Posterior vena cava (tissue), 2 donors: ENCODE measurements at places on chromosomes 12 and 14. TPM values are rescaled to one million over a fixed set of nuclear protein-coding genes. Genes with fewer than 3 reads are reported as not detected.

- no peak for DNase-seq
These were observed 86.2 kb upstream of the CSRP2 start for GRCh38 chr12:76964784-76965571.

Gene MAP3K9
- total RNA-seq, result 0.14 TPM

Gene COCH
- total RNA-seq, result 1.2 TPM

GRCh38 chr12:113302886-113303640 is 31.8 kb downstream of the SLC8B1 start:
- DNase-seq, result no peak

DNA sequence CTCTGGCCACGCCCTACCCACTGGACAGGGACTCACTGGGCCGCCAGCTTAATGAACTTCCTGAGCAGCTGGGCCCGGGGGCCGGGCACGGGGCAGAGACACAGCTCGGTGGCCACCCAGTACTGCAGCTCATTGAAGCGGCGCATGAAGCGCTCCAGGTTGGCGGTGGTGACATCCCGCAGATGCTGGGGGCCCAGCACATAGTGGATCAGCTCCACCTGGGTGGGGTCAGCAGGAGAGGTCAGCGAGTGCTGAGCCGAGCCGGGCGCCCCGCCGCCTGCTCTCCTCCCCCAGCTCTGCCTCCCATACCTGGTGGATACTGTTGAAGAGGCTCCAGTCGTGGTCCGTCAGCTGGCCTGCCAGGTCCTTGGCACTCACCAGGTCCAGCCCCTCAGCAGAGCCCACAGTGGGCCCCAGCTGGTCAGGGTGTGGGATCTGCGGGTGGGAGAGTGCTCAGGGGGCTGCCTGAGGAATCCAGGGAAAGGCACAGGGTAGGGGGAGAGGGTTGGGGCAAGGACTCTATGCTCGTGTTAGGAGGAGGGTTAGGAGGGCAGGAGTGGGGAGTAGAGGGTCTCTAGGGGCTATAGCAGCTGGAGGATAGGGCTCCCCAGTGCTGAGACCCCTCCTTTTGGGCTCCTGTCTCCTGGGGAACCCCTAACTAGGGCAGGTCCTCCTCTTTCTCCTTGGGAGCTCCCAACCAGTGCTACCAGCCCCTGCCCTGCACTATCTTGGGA is 15.5 kb upstream of the ENDOU start:
- DNase-seq, result no peak

DNA sequence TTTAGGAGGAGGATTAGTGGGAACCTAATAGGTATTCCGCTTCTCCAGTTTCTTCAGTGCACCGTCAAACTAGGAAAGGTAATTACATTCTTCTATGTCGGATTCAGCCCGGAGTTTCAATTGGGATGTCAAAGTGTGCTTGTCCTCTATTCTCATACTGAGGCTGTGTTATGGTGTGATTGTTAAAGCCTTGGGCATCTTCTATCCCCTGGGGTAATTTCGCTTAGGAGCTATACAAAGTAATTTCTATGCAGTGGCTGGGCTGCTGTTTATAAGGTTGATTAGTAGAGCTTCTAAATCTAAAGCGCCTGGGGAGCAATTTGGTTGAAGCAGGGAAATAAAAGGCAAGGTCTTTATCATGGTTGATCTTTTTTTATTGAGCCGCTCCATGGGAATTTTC is 399.6 kb downstream of the ZFP36L1 start:
- no peak for DNase-seq

GRCh38 chr14:69242311-69243224 is 17.4 kb upstream of the GALNT16 start:
- DNase-seq, result no peak

GRCh38 chr14:84029246-84029645 is 1500.7 kb upstream of the FLRT2 start:
- DNase-seq, result no peak

Gene FLVCR2
- 7.9 TPM for total RNA-seq

DNA sequence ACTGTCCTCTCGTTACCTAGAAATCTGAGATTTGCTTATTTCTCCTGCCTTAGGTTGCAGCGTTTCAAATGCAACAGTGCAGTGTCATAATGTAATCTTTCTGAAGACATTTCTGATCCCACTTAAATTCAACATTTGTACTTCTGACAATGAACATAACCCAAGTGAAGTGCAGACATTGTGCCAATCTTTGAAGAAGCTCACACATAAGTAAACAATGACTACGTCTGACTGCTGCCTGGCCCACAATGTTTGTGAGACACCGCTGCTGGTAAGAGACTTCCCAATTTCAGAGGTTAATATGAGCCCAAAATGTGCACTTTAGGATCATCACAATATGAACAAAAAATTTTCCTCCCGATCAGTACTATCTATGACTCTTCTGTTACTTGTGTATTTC is 84.6 kb upstream of the BCL2L14 start:
- no peak for DNase-seq

GRCh38 chr14:38001501-38001900 is 206.2 kb upstream of the SSTR1 start:
- no peak for DNase-seq

- no peak for DNase-seq
These were observed 50.4 kb upstream of the CLMN start for GRCh38 chr14:95370076-95370475.

DNA sequence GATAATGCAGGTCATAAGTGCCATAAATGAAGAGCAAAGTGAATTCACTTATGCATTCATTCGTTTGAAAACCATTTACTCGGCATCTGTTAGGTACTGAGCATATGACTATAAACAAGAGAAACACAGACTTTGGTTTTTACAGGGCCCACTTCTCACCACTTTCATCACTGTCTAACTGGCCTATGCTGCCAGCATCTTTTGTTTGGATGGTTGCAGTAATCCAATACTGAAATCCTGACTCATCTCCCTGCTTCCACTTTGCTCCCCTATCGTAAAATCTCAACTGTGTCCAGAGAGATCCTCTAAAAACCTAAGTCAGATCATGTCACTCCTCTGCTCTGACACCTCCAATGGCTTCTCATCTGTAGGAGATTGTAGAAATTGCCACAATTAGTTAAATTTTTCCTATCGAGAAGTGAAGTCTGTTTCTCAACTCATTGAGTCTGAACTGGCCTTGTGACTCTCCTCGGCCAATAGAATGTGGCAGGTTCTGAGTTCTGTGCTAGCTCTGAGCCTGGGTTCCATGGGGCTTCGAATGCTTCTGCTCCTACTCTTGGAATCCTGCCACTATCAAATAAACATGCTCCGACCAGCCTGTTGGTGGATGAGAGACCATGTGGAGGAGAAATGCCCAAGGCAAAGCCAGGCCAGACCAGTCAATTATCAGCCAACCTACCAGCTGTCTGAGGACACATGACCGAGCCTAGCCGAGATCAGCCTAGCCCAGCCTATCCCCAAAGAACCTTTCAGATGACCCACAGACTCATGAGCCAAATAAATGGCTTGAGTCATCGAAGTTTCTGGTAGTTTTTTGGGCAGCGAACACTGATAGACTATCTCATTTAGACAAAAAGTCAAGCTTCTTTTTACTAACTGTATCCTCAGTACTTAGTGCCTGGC is 2.2 kb upstream of the BATF start:
- DNase-seq, result no peak

Gene FNTB
- total RNA-seq, result 8.0 TPM

Gene RERGL
- total RNA-seq, result 7.9 TPM

GRCh38 chr14:22819151-22819988 is 4.1 kb upstream of the SLC7A7 start:
- DNase-seq, result no peak

GRCh38 chr12:128830505-128830893 is 6.7 kb upstream of the SLC15A4 start:
- DNase-seq, result no peak

- no peak for DNase-seq
These were observed 35.1 kb downstream of the NCOR2 start for GRCh38 chr12:124532331-124532750.

Gene TMEM19
- total RNA-seq, result 12.9 TPM

Gene HELB
- total RNA-seq, result 2.4 TPM

- DNase-seq, result no peak
These were observed 154.4 kb downstream of the TMEM132C start for GRCh38 chr12:128421375-128421774.

Gene SMIM10L1
- 15.1 TPM for total RNA-seq

DNA sequence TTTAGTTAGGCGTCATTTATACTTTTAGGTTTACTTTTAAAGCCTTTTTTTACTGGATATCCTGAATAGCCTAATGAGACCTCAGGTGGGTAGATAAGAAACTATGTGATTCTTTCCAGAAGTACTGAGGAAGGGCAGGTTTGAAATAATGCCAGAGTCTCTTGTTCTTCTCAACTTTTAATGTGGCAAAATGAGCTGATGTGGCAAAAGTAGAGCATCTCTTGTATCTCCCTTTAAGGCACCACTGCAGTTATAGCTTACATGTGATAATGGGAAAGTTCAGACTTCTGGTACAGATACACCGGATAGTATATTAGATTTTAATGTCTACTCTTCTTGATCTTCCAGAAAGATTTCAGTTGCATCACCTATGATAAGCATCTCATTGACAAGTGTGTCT is 1124.8 kb downstream of the LRFN5 start:
- no peak for DNase-seq

Gene KLHDC1
- total RNA-seq, result 7.7 TPM

DNA sequence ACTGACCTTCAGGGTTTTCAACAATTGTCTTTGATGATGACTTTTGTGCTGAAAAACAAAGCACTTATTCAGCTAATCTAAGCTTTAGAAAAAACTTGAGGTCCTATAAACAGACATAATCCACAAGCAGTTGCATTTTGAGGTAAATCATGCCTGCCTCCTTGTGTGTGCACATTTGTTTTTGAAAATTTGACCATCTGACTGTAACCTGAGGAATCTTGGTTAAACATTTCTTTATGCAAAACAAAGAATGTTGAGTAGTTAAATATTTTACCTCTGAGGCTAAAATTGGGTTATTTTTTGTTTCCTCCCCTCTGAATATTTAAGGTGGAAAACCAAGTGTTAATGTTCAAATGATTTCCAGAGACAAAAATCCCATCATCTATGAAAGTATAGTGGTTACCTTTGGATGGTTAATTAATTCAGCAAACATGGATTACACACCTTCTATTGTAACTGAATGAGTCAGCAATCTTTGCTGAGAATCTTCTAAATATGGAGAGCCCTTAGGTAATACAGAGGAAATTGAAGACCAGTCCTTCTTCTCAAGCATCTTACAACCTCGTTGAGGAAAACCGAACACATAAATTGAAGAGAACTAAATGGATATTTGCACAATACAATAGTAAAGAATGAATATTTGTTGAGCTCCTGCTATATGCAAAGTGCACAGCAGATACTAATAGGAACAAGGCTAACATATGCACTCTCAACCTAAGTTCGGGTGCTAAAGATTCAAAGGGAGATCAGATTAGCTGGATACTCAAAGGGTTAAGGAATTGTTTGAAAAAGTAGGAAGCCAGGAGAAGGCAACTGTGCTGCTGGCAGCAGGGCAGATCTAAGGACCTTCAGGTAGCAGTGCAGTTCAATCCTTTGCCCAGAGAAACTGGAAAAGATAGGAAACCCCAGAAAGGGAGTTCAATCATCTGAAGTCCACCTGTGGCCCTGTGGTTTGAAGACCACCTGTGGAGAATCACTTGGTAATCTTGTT is 115.2 kb downstream of the BMP4 start:
- DNase-seq, result no peak

Gene ZC2HC1C
- total RNA-seq, result 0.46 TPM

Gene DBX2
- total RNA-seq, result 0.93 TPM

DNA sequence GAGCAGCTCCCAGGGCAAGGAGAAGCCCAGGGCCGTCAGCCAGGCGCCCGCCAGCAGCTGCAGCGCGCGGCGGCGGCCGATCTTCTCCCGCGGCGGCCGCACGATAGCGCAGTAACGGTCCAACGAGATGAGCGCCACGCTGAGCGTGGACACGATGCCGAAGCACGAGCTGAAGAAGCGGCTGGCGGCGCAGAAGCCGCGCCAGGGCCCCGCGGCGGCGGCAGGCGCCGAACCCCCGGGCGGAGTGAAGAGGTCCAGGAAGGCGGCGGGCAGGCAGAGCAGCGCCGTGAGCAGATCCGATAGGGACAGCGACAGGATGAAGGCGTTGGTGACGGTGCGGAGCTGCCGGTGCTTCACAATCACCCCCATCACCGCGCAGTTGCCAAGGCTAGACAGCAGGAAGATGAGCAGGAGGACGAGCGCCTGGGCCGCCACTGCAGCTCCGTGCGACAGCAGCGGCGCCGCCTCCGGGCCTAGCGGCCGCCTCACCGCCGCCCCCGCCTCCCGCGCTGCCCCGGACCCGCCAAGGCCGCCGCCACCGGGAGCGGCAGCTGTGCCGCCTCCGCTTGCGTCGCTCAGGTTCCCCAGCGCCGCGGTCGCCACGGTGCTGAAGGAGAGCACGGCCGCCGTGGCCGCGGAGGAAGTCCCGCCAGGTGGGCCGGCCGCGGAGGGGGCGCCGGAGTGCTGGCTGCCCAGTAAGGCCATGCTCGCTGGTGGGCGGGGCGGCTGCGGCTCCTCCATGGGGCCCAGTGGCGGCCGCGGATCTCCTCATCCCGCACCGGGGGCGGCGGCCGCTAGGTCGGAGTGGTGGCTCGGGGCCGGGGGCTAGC is 479 bp downstream of the GPR135 start:
- peak; percentile 88 for DNase-seq

DNA sequence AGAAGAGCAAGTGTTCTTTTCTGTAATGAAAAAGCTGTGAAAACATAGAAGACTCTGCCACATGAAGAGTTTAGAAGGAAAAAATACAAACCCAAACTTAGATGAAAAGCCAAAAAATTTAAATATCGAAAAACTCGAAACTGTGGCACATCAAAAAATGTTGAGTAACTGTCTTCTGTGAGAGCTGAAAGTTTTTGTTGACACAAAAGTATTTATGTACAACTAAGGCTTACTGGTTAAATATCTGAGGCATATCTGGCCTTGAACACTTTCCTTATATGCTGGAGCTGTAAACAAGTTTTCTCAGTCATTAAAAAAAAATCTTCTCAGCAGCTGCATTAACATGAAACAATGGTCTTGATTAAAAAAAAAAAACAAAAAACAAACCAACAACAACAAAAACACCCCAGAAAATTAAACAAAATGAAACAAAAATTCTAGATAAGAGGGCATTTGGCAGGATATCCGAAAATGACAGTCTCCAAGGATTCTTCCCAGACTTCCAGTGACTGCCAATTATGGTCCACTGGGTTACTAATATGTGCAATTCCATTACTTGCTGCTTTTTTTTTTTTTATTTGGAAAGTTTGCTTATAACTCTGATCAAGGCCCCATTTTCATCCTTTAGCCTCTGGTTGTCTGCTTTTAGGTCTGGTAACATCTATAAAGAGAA is 84.7 kb upstream of the PAWR start:
- no peak for DNase-seq

Gene PLXNC1
- total RNA-seq, result 15.3 TPM

GRCh38 chr12:93911396-93911795 is 234.2 kb downstream of the CRADD start:
- DNase-seq, result no peak

- DNase-seq, result no peak
These were observed 46.7 kb downstream of the IRAK3 start for GRCh38 chr12:66235626-66236281.

Gene TRIAP1
- 13.9 TPM for total RNA-seq

Gene NFATC4
- 75.1 TPM for total RNA-seq
